ENCODE measurements at places on chromosomes 1 and 21. TPM values are rescaled to one million over a fixed set of nuclear protein-coding genes. Genes with fewer than 3 reads are reported as not detected.

SPRR1A gene
- total RNA-seq, result not detected

ARHGAP30 gene
- 145 TPM for total RNA-seq

UBE2U gene
- total RNA-seq, result not detected

DENND2C gene
- total RNA-seq, result 1.5 TPM

IGSF3 gene
- 0.60 TPM for total RNA-seq

KLHDC7A gene
- total RNA-seq, result not detected

EFCAB14 gene
- total RNA-seq, result 108 TPM

RUNX3 gene
- total RNA-seq, result 52.9 TPM

DNA sequence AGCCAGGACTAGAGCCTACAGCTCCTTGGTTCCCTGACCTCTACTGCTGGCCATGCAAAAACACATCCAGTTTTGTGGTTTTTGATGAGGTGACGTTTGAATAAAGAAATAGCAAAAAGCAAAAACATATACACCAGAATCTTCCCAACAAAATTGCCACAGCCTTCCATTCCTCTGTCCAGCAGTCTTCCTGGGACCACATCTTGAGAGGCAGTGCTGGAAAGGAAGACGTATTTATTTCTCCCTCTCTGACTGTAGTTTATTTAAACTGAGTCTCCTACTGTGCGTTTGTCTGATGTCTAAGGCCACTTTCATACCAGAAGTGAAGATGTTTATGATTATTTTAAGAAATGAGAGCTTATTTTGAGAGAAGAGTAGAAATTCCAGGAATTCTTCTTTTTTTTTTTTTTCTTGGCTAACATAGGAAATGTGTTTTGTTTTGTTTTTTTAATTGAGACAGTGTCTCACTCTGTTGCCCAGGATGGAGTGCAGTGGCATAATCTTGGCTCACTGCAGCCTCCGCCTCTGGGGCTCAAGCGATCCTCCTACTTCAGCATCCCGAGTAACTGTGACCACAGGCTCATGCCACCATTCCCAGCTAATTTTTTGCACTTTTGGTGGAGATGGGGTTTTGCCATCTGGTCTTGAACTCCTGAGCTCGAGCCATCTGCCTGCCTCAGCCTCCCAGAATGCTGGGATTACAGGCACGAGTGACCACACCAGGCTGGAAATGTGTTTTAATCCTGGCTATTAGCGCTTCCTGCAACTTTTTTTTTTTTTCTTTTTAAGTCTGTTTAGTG, 118.5 kb downstream of the ITSN1 start:
- H3K36me3 ChIP-seq, result no peaks in the 10 kb centered on the region
- no peak overlapping the region for H3K4me3 ChIP-seq
- no peaks in the 10 kb centered on the region for H3K4me1 ChIP-seq
- no peak for DNase-seq
- H3K27me3 ChIP-seq, result no peaks in the 10 kb centered on the region
- H3K27ac ChIP-seq, result peak overlapping the region; percentile 73

GRCh38 chr1:15578921-15579682, 5.7 kb downstream of the AGMAT start:
- H3K4me1 ChIP-seq, result no peaks in the 10 kb centered on the region
- peak; percentile 82 for DNase-seq
- H3K36me3 ChIP-seq, result no peaks in the 10 kb centered on the region
- H3K27ac ChIP-seq, result peak overlapping the region; percentile 68

DNA sequence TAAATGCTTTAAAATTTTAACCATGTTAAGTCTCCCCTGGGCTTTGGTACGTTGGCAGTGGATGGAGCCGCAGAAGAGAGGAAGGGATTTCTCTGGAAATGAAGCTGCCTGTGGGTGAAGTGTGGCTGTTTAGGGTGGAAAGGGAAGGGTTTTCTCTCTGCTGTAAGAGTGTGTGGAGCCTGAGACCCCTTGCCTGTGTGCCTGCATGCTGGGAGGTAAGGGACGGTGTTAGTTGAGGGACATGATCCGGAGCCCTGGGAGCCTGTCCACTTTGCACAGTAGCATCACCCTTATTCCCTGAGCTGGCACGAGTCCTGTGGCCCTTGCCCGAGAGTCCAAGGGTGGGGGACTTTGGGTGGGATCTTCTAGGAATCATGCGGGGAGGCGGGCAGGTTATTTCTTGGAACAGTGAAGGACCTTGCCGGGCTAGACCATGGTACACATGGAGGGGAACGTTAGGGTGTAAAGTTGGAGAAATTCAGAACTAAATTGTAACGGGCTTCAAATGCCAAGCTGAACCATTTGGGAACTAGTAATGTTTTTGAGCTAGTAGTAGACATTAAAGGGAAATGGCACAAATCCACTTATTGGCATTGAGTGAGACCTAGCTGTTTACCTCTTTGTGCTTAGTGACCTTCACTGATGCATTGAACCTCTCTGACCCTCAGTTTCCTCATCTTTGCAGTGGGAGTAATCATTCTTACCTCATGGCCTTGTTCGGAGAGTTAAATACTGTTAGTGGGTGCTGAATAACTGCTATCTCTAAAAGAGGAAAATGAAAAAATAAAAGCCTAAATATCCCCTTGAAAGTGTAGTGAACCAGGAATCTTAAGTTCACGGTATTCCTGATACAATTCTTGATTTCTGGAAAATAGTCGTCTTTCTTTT, 3.5 kb downstream of the GALNT2 start:
- H3K4me1 ChIP-seq, result peaks cover 57% of the 10 kb centered on the region
- H3K27ac ChIP-seq, result no peak overlapping the region
- no peak for DNase-seq
- no peaks in the 10 kb centered on the region for H3K27me3 ChIP-seq
- H3K36me3 ChIP-seq, result no peaks in the 10 kb centered on the region

GRCh38 chr1:235855811-235856429, 10.8 kb downstream of the LYST start:
- H3K36me3 ChIP-seq, result no peaks in the 10 kb centered on the region
- no peak for DNase-seq
- no peaks in the 10 kb centered on the region for H3K27me3 ChIP-seq
- no peak overlapping the region for H3K27ac ChIP-seq
- peaks cover 100% of the 10 kb centered on the region for H3K4me1 ChIP-seq

DNA sequence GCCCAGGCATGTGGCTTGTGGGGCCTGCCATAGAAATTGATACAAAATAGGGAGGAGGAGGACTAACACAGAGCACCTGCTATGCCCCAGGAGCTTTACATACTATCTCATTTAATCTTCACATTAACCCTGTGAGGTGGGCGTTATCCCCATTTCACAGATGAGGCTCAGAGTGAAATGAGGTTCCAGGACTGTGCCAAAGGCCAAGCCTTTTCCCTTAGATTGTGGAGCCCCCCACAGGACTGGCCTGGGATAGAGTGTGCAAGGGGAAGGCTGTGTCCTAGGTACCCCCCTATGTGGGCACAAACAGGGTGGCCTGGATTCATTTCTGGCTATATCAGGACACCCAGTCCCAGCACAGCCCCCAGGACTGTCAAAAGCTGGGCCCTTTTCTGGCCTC, 2.2 kb upstream of the DDOST start:
- H3K4me3 ChIP-seq, result no peak overlapping the region
- no peaks in the 10 kb centered on the region for H3K27me3 ChIP-seq
- H3K36me3 ChIP-seq, result no peaks in the 10 kb centered on the region
- no peak for DNase-seq

GRCh38 chr1:27122652-27123051, 32.3 kb downstream of the SLC9A1 start:
- no peak overlapping the region for H3K4me3 ChIP-seq
- peak overlapping the region; percentile 67 for H3K27ac ChIP-seq
- peaks cover 4% of the 10 kb centered on the region for H3K4me1 ChIP-seq
- no peak for DNase-seq
- no peaks in the 10 kb centered on the region for H3K27me3 ChIP-seq
- H3K36me3 ChIP-seq, result peaks cover 3% of the 10 kb centered on the region

DNA sequence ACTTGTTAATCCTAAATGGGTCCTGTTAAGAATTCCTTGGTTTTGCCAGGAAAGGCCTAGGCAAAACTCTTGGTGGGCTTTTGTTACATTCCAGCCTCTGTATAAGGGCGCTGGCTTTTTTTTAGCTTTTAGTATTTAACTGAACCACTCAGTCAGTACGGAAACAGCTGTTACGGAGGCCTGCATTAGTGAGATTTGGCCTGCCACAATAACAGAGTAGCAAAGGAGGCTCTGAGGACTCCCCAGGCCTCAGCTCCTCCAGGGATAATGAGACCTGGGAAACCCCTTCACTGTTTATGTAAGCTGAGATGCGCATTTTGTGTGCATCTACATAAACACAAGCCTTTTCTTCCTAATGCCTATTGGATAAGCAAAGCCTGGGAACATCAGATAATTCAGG, 210.2 kb downstream of the APP start:
- no peak overlapping the region for H3K4me3 ChIP-seq
- no peak overlapping the region for H3K27ac ChIP-seq
- DNase-seq, result no peak

DNA sequence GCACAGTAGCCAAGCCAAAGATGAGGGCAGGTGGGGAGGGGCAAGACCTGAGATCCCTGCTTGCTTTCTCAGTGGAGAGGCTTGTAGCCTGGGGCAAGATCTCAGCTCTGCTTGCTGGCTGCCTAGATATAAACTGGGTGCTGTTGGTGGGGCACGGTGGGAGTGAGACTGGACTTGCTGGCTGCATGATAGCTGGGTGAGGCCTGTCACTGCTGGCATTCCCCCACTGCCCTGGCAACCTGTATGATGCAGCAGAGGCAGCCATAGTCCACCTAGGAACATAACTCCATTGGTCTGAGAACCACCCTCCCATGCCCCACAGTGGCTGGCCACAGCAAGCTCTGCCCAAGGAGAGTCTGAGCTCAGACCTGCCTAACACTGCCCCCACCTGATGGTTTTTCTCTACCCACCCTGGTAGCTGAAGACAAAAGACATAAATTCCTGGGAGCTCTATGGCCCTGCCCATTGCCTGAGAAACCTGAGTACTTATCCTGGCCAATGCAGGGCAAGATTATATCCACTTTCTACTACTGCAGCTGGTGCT, 261.9 kb upstream of the DEPDC1 start:
- no peaks in the 10 kb centered on the region for H3K4me1 ChIP-seq
- no peaks in the 10 kb centered on the region for H3K27me3 ChIP-seq
- H3K36me3 ChIP-seq, result no peaks in the 10 kb centered on the region
- H3K4me3 ChIP-seq, result no peak overlapping the region
- H3K27ac ChIP-seq, result no peak overlapping the region

DNA sequence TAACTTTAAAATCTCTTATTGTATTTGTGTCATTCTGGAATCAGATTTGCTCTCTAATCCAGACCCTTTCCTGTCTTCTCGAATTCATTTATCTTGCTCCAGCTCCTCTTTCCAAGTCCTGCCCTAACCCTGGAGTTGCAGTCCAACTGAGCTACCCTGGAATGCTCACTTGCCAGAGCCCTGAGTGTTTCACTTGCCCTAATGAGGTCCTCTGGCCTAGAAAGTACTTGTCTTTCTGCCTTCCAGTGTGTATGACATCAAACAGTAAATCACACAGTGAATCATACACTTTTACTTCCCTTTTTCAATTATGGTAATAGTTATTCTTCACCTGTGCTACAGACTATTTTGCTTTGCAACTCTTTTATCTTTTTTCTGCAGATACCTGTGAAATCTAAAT, 96.9 kb downstream of the NEK7 start:
- no peaks in the 10 kb centered on the region for H3K36me3 ChIP-seq
- H3K4me3 ChIP-seq, result no peak overlapping the region
- H3K4me1 ChIP-seq, result peaks cover 13% of the 10 kb centered on the region
- DNase-seq, result no peak
- peak overlapping the region; percentile 24 for H3K27ac ChIP-seq

- H3K27me3 ChIP-seq, result peaks cover 43% of the 10 kb centered on the region
- no peaks in the 10 kb centered on the region for H3K36me3 ChIP-seq
- peak overlapping the region; percentile 86 for H3K27ac ChIP-seq
- peaks cover 17% of the 10 kb centered on the region for H3K4me1 ChIP-seq
Measured at GRCh38 chr1:6490181-6491080, 1.0 kb downstream of the PLEKHG5 start.

- H3K27ac ChIP-seq, result no peak overlapping the region
- no peak overlapping the region for H3K4me3 ChIP-seq
- no peaks in the 10 kb centered on the region for H3K27me3 ChIP-seq
- no peak for DNase-seq
Measured at GRCh38 chr1:69123486-69123885, 444.2 kb upstream of the LRRC7 start.

DNA sequence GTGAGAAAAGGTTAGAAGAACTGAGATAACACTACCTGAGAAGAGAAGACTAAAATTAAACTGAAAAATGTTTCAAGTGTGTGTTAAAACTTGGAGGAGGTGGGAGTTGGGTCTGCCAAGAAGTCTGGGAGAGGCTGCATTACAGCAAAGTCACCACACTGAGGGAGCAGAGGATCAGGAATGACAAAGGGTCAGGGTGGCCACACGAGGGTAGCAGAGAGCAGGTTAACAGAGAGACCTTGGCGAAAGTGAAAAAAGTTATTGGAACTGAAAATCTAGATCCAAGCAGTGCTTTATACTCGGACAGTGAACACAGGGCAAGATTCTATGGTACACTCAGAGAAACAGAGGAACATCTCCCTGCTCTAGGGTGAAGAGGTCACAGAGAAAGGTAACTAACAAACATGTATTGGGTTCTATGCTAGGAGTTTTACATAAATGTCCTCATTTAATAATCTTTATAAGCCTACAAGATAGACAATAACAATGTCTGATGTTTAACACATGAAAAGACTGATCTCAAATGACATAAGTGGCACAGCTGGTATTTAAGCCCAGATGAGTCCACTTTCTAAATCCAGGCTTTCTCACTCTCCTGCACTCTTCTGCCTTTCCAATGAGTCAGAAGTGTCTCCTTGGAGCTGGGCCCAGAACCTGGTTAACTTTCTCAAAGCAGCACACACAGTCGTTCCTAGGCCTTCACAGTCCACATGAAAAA, 10.3 kb upstream of the CADM3 start:
- no peak overlapping the region for H3K4me3 ChIP-seq
- no peaks in the 10 kb centered on the region for H3K4me1 ChIP-seq
- DNase-seq, result peak; percentile 82
- H3K36me3 ChIP-seq, result no peaks in the 10 kb centered on the region
- no peak overlapping the region for H3K27ac ChIP-seq

DNA sequence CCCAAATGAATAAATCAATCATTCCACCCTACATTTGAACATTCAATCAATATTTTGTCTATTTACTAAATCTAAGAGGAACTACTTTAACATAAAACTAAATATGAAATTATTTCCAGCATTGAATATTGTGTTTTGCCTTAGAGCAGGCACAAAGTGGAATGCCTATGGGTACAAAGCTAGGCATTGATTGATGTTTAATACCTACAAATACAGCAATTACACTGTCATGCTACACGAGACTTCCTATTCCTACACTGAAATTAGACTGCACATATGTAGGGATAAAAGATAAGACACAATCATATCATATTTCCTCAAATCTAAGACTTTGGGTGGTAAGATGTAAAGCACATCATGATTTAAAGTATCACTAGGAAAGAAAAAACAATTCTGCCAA, 12.9 kb upstream of the ERG start:
- no peaks in the 10 kb centered on the region for H3K27me3 ChIP-seq
- no peaks in the 10 kb centered on the region for H3K36me3 ChIP-seq
- DNase-seq, result no peak

All from spleen (tissue), 13 donors.